ENCODE measurements at places on chromosomes 6 and 20.

DNA sequence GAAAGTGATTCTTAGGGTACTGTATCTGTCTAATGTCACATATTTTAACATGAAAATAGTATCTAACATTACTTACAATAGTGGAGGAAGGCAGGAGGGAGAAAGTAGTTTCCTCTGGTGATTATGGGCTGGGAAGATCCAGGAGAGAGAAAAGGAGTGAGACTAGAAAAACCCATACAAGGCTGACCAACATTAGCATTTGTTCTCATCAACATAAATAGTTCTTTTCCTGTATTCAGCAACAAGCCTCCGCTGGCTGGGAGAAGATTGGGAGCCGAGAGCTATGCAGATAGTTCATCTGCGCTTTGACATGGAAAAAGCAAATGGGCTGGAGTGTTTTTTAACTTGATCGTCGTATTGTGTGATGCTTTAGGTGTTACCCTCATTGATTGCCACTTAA, 239.4 kb downstream of the PHACTR1 start:
- DNase-seq, result no peak

DNA sequence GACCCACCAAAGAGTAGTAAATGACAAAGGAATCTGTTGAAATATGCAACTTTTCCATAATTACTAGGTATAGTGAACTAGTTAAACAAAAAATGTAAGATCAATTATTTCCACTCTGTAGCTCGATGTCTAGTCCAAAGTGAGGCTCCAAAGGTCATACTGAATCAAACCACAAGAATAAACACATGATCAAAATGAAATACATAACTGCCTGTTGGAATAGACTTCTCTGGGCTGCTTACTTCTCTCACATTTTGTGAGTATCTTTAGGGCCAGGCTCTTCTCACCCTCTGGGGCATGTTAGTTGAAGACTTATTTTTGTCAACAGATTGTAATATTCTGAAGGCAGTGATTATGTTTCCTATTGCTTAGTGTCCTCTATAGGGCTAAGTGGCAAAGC, 103.7 kb upstream of the TMEM170B start:
- no peak for DNase-seq

DNA sequence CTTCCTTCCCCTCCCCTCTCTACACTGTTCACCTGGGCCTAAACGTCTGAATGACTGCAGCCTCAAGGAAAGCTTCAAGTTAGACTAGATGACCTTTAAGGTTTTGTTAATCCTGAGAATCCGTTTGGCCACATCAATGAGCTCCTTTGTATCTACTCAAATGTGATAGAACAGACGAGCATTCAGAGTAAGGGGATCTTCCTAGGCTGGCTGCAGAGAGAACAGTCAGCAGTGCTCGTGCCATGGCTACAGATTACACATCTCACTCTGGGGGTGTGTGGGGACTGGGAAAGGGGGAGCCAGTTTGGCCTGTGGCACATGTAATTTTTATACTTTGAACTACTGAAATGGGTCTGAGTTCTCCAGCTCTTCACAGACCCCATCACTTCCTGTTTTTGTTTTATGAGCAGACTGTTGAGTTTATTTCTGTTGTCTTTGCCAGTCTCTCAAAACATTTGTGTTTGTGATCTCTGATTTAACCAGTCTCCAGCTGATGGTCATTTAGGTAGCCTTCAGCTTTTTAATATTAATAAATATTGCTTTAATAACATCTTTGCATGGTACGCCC, 50.9 kb downstream of the KCNS1 start:
- no peak for DNase-seq

GRCh38 chr6:113104541-113104940, 752.6 kb upstream of the MARCKS start:
- no peak for DNase-seq

DNA sequence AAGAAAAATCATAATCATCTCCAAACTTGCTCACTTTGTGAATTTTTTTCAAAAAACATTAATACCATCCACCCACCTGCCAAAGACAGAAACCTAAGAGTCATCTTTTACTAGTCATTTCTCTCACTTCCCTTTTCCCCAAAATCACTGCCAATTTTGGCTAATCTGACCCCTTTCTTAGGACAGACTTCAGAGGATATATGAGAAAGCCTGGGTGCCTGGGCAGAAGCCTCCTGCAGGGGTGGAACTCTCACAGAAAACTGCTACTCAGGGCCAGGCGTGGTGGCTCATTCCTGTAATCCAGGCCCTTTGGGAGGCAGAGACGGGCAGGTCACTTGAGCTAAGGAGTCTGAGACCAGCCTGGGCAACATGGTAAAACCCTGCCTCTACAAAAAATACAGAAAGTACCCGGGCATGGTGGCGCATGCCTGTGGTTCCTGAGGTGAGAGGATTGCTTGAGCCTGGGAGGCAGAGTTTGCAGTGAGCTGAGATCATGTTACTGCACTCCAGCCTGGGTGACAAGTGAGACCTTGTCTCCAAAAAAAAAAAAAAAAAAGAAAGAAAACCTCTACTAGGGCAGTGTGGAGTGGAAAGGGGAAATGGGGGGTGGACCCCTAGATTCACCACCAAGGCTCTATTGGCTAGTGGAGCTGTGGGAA, 3.8 kb downstream of the DEK start:
- peak; percentile 23 for DNase-seq

GRCh38 chr20:25054096-25054820, 3.7 kb downstream of the ACSS1 start:
- no peak for DNase-seq

DNA sequence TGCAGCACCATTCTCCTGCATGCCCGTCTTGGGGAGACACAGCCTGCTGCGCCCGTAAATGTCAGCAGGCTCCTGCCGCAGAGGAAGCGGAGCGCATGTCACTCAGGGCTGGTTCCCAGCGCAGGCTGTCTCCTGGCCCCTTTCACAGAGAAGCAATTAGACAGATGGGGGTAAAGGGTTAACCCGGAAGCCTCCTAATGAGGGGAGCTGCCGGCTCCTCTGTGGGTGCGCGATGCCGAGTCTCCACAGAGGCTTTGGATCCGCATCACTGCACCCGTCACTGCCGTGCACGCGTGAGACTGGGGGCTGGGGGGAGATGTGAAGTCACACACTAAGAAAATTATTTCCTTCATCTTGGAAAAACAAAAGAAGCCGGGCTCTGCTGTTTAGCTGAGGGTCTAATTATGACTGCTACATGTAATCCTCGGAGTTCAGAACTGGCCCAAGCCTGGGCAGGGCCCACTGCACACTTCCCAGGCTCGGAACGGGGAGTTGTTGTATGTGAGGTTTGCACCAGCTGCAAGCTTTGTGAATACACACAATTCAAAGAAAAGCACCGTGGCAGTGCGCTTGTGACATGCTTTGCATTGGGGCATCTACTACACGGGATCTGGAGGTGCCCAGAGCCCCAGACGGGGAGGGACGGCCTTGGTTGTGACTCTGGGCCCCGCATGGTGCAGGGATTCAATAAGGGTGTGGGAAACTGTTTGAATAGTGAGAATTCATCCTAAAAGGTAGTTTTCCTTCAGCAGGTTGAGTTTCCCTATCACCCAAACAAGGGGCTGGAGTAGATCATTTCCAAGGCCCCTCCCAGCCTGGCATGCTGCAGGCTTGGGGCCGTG, 331.6 kb downstream of the TAF4 start:
- DNase-seq, result no peak

- DNase-seq, result no peak
Measured at GRCh38 chr6:41785254-41785653, 2.2 kb upstream of the TOMM6 start.

GRCh38 chr6:17417817-17418216, 24.4 kb downstream of the CAP2 start:
- DNase-seq, result no peak

DNA sequence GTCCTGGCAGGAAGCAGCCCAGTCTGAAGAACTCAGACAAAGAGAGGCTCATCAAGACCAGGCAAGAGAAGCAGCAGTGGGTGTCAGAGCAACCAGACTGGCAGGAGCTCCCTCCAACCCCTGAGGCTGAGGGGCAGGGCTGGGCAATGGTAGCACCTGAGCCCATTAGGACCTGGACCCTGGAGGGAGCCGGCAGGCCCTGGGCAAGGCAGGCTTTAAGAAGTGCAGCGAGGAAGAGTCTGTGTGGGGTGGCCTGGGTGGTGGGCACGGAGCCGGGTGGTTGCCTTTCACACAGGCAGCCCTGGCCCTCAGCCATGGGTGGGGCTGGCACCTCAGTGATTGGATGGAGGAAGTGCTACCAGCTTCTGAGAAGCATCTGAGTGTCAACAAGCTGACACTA, 33.1 kb upstream of the IRF4 start:
- no peak for DNase-seq

GRCh38 chr6:157873735-157874344, 50.8 kb downstream of the SNX9 start:
- peak; percentile 82 for DNase-seq

GRCh38 chr6:15960740-15961634, 167.9 kb upstream of the MYLIP start:
- DNase-seq, result no peak

DNA sequence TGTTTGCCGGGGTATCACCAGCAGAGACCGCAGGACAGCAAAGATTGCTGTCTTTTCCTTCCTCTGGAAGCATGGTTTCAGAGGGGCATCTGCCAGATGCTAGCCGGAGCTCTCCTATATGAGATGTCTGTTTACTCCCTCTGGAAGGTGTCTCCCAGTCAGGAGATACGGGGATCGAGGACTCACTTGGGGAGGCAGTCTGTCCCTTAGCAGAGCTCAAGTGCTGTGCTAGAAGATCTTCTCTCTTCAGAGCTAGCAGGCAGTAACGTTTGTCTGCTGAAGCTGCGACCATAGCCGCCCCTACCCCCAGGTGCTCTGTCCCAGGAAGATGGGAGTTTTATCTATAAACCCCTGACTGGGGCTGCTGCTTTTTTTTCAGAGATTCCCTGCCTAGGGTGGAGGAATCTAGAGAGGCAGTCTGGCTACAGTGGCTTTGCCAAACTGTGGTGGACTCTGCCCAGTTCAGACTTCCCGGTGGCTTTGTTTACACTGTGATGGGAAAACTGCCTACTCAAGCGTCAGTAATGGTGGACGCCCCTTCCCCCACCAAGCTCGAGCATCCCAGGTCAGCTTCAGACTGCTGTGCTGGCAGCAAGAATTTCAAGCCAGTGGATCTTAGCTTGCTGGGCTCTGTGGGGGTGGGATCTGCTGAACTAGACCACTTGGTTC, 133.0 kb upstream of the FLRT3 start:
- DNase-seq, result no peak

- DNase-seq, result no peak
Measured at GRCh38 chr6:139418481-139419132, 44.2 kb upstream of the CITED2 start.

GRCh38 chr20:5141615-5142014, 14.8 kb downstream of the CDS2 start:
- DNase-seq, result no peak

DNA sequence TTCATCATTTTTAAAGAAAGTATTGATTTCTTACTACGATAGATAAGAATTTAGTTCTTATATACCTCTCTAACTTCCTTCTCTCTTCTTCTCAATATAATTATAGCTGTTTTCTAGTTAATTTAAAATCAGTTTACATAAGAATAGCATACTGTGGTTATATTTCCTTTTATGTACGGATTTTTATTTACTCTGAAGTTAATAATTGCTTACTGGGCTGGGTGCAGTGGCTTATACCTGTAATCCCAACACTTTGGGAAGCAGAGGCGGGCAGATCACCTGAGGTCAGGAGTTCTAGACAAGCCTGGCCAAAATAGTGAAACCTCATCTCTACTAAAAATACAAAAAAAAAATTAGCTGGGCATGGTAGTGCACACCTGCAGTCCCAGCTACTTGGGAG, 9.7 kb downstream of the ACSS2 start:
- DNase-seq, result no peak

DNA sequence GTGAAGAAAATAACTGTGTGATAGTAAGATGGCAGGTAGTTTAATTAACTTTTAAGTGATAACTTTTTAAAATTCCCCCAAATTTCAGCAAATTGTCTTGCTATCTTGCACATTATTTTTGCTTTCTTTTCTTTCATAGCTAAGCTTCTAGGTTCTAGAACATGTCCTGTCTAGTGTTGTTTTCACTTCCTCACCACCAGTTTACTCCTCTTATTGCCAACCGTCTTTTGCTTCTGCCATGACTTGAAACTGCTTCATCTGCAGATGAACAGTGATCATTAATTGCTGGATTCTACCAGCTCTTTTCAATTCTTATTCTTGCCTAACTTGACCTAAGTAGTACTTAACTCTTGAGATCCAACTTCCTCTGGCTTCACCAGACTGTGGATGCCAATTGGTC, 137.8 kb downstream of the CENPW start:
- no peak for DNase-seq

GRCh38 chr6:108831104-108831503, 17.1 kb upstream of the ARMC2 start:
- no peak for DNase-seq

GRCh38 chr6:63804381-63804956, 168.9 kb downstream of the PHF3 start:
- no peak for DNase-seq

DNA sequence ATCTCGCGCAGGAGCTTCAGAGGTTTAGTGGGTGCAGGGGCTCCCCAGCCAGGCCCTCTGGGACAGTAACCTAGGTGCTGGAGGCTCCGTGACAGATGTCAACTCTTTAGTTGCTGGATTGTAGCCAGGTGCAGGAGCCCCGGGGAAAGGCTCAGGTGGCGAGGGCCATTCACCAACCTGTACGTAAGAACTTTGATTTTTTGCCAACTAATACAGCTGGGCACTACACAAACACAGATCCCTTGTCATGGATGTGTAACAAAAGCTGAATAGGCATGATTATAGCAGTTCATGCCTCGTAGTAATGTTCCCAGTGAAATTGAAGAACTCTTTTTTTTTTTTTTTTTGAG, 82.6 kb downstream of the CDC5L start:
- DNase-seq, result no peak

- DNase-seq, result no peak
Measured at GRCh38 chr6:27327023-27327738, 15.1 kb upstream of the POM121L2 start.

DNA sequence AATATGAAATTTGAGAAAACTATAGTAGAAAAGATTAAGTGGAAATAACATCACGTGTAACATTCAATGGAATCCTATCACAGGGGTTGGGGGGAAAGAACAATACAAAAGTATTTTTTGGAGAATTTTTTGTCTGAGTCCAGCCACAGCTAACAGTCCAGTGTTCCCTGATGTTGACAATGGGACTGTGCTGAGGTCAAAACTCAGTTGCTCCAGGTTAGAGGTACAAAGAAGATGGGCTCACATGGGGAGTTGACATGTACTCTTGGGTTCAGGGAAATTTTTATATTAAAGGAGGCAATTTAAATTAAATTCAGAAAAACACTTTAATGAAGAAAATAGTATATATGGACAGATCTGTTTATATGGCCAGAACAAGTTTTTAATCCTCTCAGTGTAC, 995 bp downstream of the MYCT1 start:
- no peak for DNase-seq

DNA sequence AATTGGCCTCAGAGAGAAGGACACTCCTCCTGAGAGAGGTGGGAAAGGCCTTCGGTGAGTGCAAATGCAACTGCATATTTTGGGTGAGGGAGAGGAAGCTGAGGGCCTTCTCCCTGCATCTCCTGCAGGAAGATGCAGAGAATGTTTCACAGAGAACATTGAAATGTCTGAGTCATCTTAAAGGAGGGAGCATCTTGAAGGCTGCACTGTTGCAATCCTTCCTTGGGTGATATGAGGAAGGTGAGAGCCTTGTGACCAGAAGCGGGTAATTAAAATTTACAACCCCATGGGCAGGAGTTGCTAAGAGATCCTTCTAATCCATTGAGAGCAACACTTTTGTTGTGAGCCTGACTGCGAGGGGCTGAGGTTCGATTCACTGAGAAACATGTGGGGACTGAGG, 375.7 kb upstream of the MARCKS start:
- no peak for DNase-seq
